Upper lobe of right lung (tissue), 1 donor: ENCODE measurements at places on chromosomes 6 and 20.
A peak's percentile ranks its signal among the peaks of the same experiment; 100 is the strongest.

DNA sequence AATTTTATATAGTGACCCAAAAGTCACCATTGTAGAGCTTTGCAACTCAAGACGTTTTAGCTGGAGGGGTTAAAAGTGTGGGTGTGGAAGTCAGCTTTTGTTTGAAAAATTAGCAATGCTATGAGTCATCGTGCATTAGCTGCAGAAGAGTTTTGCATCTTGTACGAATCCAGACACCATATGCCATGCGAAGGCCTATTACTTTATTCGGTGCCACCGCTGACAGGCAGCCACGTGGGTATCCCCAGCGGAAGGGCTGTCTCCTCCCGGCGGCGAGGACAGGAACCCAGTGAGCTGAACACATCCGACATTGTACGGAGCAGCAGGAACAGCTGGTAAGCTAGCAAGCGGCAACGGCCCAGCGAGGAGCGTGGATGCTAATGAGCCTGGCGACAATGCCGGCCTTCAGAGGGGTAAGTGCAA is 84.4 kb downstream of the INSM1 start:
- no peak overlapping the region for H3K4me3 ChIP-seq
- DNase-seq, result peak; percentile 71
- no peaks in the 10 kb centered on the region for H3K27me3 ChIP-seq
- peaks cover 18% of the 10 kb centered on the region for H3K36me3 ChIP-seq

- H3K4me1 ChIP-seq, result no peaks in the 10 kb centered on the region
- H3K4me3 ChIP-seq, result no peak overlapping the region
- no peak for DNase-seq
Observed at GRCh38 chr6:109236115-109237076, 141.1 kb downstream of the CEP57L1 start.

DNA sequence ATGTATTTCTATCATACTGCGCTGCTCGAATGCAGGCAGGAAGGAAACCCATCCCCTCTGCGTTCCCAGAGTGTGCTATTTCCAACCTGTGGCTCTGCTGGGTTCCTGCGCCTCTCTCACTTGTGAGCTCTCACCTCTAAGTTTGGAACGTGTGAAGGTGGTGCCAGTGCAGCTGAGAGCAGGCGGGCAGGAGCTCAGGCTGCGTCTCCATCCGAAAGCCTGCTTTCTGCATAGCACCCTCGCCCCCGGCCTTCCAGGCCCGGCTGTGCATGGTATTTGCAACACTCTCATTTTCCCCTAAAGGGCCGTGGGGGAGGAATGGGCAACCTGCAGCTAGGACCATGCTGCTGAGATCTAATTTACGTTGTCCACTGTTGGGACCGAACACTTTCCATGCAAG is 288.0 kb upstream of the TSHZ2 start:
- H3K36me3 ChIP-seq, result no peaks in the 10 kb centered on the region
- no peak for DNase-seq
- peaks cover 6% of the 10 kb centered on the region for H3K27me3 ChIP-seq
- no peaks in the 10 kb centered on the region for H3K4me1 ChIP-seq

- peak within 1 kb of the TSS; percentile 37 for H3K4me3 ChIP-seq
- peak; percentile 82 for DNase-seq
- peaks cover 5% of the 10 kb centered on the region for H3K4me1 ChIP-seq
- peaks cover 61% of the 10 kb centered on the region for H3K27me3 ChIP-seq
- no peak within 1 kb of the TSS for H3K27ac ChIP-seq
Observed at GRCh38 chr20:17226410-17227218, at the start of gene PCSK2. Gene PCSK2, plus strand, starts transcription at chr20:17227040. Its CDS starts 266 bp downstream, at chr20:17227306.

- peak overlapping the region; percentile 39 for H3K27ac ChIP-seq
- no peaks in the 10 kb centered on the region for H3K36me3 ChIP-seq
- peak overlapping the region; percentile 0 for H3K4me3 ChIP-seq
Observed at GRCh38 chr6:155171747-155172449, 91.9 kb upstream of the CLDN20 start.

- peaks cover 23% of the 10 kb centered on the region for H3K36me3 ChIP-seq
- H3K27ac ChIP-seq, result peak overlapping the region; percentile 99
- H3K4me1 ChIP-seq, result peaks cover 2% of the 10 kb centered on the region
- no peaks in the 10 kb centered on the region for H3K27me3 ChIP-seq
Observed at GRCh38 chr6:139376604-139377218, 2.3 kb upstream of the CITED2 start.

- no peaks in the 10 kb centered on the region for H3K4me1 ChIP-seq
- H3K36me3 ChIP-seq, result no peaks in the 10 kb centered on the region
- H3K4me3 ChIP-seq, result no peak overlapping the region
- H3K27me3 ChIP-seq, result no peaks in the 10 kb centered on the region
- H3K27ac ChIP-seq, result no peak overlapping the region
Observed at GRCh38 chr6:4192627-4193026, 57.3 kb upstream of the ECI2 start.

- H3K27me3 ChIP-seq, result no peaks in the 10 kb centered on the region
- H3K4me1 ChIP-seq, result peaks cover 3% of the 10 kb centered on the region
- peak within 1 kb of the TSS; percentile 77 for H3K27ac ChIP-seq
- H3K36me3 ChIP-seq, result no peaks in the 10 kb centered on the region
- DNase-seq, result peak; percentile 90
Observed at GRCh38 chr6:89412071-89413005, at the start of gene RRAGD. Gene RRAGD, minus strand, starts transcription at chr6:89412273. Its CDS starts 280 bp downstream, at chr6:89411993.
